ENCODE measurements at places on chromosomes 12 and 14.

DNA sequence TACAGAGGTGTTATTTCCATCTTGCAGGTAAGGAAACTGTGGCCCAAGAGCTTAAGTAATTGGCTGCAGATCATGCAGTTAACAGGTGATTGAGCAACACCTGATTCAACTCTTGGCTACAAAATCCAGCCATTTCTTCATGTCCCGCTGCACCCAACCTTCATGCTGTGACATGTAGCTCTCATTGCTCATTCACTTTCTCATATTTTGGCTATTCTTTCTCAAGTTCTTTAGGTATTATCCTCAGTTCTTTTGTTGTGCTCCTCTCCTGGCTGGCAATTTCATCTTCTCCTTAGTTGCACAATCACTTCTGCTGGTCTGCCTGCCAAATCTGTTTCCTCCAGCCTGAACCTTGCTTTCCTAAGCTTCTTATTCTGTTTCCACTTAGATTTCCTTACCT, 300.8 kb downstream of the SSPN start:
- DNase-seq, result no peak

- no peak for DNase-seq
Observed at GRCh38 chr12:88921434-88921833, 341.2 kb upstream of the KITLG start.

DNA sequence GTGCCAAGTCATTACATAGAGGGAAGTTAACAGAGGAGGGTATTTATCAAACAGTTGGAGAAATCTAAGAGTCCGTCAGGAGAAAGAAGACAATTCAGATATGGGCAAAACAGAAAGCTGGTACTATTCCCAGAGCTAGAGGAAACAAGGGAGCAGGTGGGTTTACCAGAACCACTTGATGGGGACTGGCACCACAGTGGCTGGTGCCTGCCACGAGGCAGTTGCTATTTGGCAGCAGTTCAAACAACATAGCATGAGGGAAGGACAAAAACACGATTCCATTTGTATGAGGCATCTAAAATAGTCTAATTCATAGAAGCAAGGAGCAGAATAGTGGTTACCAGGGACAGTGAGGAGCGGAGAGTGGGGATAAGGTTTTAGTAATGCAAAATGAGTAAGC, 24.6 kb upstream of the KLRD1 start:
- no peak for DNase-seq

GRCh38 chr14:58243790-58244555, 670 bp upstream of the PSMA3 start:
- no peak for DNase-seq

- no peak for DNase-seq
Observed at GRCh38 chr14:103770902-103771301, 55.3 kb downstream of the ZFYVE21 start.

- no peak for DNase-seq
Observed at GRCh38 chr14:51650716-51651387, 858 bp upstream of the FRMD6 start.

- DNase-seq, result no peak
Observed at GRCh38 chr14:70708717-70709570, 67.2 kb downstream of the TTC9 start.

DNA sequence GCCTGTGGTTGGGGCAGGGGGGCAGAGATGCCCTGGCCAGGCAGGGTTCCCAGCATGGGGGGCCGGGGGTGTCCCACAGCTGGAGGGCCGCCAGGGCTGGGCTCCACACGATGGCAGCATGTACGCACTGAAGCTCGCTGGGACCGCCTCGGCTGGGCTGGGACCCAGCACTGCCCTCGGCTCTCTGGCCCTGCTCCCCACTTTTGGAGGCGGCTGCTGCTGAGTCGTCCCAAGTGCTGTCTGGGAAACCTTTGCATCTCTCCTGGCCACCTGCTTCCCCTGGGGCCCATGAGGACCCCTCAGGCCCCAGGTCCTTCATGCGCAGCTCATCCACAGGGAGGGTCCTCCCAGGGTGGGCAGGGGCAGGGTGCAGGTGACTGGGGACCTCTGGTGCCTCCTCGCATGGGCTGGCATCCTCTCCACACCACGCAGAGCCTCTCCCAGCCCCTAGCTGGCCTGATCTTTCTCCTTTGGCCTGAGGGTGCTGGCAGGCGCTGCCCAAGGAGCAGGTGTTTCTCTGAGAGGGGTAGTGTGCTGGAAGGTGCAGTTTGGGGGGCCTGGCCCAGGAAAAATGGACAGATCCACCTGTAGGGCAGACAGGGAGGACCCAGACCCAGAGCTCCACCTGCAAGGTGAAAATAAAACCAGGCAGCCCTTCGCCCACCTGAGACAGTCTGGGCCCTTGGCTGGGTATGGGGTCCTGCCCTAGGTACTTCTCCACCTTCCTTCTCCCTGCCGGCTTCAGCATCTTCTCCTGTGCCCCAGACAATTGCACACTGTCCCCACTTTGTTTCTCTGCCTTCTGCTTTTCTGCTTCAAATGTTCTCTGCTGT, 46.9 kb downstream of the DLK1 start:
- DNase-seq, result no peak

- no peak for DNase-seq
Observed at GRCh38 chr14:91420686-91421085, 3.1 kb upstream of the CCDC88C start.

DNA sequence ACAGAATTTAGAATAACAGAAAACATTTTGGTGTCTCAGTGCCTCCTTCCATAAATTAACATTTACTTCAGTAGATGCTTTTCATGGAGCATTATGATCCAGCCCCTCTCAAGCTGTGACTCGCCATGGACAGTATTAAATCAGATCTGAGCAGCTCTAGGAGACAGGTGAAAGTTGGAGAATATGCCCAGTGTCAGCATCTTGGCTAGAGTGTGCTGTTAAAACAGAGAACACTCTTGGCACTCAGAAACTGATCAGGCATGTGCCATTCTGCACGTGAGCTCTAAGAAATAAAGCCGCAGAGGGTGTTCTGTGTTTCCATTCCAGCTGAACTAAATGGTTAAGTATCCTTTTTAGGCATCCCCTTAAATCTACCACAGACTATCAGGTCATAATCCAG, 68.0 kb downstream of the DIP2B start:
- DNase-seq, result no peak

- DNase-seq, result no peak
Observed at GRCh38 chr12:107340898-107341297, 247.5 kb upstream of the CRY1 start.

- no peak for DNase-seq
Observed at GRCh38 chr12:43196268-43196907, 355.6 kb downstream of the ADAMTS20 start.

- DNase-seq, result no peak
Observed at GRCh38 chr14:103870891-103871595, 23.7 kb upstream of the PPP1R13B start.

- DNase-seq, result no peak
Observed at GRCh38 chr12:93419388-93420034, 22.2 kb downstream of the UBE2N start.

DNA sequence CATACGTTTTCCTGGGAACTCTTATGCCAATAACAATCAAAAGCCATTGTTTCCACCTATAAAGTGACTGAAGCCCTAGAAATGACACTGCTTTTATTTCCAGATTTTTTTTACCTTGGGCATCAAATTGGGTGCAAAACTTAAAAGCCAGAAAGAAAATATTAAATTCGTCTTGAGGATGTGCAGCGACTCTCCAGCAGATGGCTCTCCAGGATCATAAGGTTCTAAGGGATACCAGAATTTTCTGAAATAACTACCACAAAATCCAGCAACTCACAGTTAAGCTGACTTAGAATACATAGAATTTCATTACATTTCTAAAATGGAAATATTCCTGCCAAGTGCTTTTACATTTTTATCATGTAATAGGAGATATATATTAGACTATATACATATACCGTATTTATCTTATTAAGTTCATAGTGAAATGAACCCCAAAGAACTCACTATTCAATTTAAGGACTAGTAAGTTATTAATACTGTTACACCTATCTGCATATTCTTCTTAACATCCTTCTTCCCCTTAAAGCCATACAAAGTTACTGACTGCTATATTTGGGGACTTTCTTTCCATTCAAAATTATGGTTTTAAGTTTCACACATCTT, 44.0 kb downstream of the ARMH4 start:
- no peak for DNase-seq

- no peak for DNase-seq
Observed at GRCh38 chr12:129854591-129854990, 49.2 kb downstream of the TMEM132D start.

GRCh38 chr12:54701940-54702592, 53.9 kb upstream of the DCD start:
- DNase-seq, result no peak

GRCh38 chr12:68067762-68068376, 78.6 kb downstream of the IFNG-AS1 start:
- no peak for DNase-seq

DNA sequence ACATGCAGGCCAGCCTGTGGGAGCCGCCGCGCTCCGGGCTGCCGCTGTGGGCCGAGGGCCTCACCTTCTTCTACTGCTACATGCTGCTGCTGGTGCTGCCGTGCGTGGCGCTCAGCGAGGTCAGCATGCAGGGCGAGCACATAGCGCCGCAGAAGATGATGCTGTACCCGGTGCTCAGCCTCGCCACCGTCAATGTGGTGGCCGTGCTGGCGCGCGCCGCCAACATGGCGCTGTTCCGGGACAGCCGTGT, 2.9 kb downstream of the TMEM121 start:
- no peak for DNase-seq

GRCh38 chr12:44503329-44503728, 372.8 kb downstream of the NELL2 start:
- DNase-seq, result no peak

- DNase-seq, result no peak
Observed at GRCh38 chr12:56998981-56999380, 7.4 kb downstream of the ZBTB39 start.

DNA sequence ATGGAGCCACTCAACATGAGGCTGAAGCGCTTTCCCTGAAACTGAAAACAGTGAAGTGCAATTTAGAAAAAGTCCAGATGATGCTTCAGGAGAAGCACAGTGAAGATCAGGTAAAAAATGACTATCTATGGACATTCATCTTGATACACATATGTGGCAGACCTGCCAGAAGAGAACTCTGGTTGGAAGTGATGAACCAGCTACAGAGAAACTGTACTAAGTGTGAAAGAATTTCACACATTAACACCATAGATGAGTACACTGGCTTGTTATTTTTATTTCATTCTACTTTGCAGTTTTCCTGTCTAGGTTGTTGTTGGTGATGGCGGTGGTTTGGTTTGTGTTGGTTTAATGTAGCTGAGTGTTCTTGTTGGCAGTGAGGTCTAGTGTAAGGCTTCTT, 174.7 kb downstream of the ESR2 start:
- DNase-seq, result no peak

GRCh38 chr12:107275530-107275929, 182.2 kb upstream of the CRY1 start:
- no peak for DNase-seq

GRCh38 chr12:117502633-117503032, 141.2 kb upstream of the NOS1 start:
- DNase-seq, result no peak

Measured in cortex of kidney (tissue), 1 donor.